ENCODE measurements at places on chromosomes 1 and 21. TPM values are rescaled to one million over a fixed set of nuclear protein-coding genes. Genes with fewer than 3 reads are reported as not detected.

Gene ORC1
- total RNA-seq, result 0.08 TPM

Gene TSEN15
- total RNA-seq, result 25.8 TPM

Gene GPR61
- total RNA-seq, result 0.11 TPM

DNA sequence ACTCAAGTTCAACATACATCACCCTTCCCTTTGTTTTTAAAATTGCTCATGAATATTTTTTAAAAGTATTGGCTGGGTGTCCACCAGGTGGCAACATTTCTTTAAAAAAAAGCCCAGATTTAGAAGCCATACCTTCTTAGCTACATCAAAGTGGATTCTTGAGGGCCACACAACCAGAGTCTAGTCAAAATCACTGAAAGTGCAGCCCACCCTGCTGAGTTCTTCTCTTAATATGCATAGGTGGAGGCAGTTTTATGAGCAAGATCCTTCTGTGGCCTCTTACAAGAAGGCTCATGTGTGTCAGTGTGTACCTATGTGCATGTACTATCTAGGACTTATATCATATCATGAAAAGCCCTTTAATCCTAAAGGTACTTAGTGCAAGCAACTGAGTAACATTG lies 16.9 kb upstream of the GNG12 start:
- no peak for DNase-seq

- DNase-seq, result peak; percentile 61
Measured at GRCh38 chr1:227887697-227888403, 59.9 kb downstream of the WNT9A start.

DNA sequence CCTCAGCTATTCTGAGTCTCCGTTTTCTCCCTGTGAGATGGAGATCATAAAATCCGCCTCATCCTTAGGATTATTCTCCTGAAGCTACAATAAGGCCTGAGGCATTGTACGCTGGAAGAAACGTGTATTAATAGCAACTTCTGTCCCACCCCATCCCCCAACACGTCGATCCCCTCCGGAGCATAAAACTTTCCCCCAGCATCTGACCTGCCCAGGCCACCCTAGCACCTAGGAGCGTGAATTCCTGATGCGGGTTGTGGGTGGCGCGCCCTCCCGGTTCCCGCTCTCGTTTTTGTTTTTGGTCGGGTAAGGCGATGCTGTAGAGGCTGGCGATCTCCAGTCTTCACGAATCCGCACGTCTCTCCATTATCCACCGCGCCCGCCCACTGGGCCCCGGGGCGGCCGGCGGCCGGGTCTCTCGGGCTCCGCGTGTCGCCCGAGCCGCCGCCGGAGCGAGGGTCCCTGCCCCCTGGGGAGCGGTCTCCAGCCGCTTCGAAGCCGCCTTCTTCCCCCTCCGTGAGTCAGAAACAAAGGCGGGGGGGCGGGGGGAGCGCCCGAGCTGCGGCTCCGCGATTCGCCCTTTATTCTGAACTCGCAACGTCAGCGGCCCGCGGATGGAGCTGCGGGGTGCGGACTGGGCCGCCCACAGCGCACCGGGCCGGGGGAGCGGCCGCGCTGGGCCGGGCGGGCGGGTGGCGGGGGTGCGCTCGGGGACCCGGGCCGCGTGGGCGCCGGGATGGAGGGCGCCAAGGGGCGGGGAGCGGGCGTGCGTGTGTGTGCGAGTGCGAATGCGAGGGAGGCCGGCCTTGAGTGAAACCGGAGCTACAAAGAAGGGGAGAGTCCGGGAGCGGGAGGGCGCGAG lies at the start of gene PLEKHO1:
Gene PLEKHO1, plus strand, starts transcription at position 646 of the 862 bp plus-strand sequence. CDS start 342 bp downstream, outside the sequence.
- DNase-seq, result peak; percentile 85

DNA sequence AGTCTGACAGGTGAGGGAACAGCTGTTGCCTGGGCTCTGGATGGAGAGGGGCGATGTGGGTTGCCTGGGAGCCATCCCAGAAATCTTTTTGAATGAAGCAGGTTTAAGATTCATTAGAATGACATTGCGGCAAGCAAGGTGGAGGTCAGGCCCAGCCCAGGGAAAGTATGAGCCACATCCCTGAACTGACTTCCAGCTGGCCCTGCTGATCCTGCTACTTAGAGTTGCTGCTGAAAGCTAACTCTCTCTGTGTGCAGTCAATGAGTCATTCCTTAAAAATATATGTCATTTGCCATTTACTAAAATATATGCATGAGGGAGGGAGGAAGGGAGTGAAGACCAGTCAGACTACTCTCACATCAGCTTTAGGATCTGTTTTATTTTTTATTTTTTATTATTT lies 54.3 kb upstream of the RAB3GAP2 start:
- DNase-seq, result no peak

GRCh38 chr1:96772349-96772748 lies 50.8 kb downstream of the PTBP2 start:
- no peak for DNase-seq

- DNase-seq, result no peak
Measured at GRCh38 chr1:60705026-60705425, 377.3 kb upstream of the NFIA start.

DNA sequence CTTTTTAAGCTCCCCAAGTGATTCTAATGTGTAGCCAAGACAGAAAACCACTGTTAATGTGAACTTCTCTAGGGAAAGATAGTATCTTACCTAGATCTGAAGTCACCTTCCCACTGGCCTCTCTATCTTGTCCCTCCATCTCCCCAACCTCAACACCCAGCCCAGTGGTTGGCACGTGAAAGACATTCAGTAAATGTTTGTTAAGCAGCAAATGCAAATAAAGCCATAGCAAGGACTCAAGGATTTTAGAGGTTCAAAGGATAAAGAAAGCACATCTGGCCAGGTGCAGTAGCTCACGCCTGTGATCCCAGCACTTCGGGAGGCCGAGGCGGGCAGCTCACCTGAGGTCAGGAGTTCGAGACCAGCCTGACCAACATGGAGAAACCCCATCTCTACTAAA lies 9.8 kb downstream of the CLCC1 start:
- DNase-seq, result no peak

- DNase-seq, result no peak
Measured at GRCh38 chr1:183021405-183022201, 1.6 kb upstream of the LAMC1 start.

DNA sequence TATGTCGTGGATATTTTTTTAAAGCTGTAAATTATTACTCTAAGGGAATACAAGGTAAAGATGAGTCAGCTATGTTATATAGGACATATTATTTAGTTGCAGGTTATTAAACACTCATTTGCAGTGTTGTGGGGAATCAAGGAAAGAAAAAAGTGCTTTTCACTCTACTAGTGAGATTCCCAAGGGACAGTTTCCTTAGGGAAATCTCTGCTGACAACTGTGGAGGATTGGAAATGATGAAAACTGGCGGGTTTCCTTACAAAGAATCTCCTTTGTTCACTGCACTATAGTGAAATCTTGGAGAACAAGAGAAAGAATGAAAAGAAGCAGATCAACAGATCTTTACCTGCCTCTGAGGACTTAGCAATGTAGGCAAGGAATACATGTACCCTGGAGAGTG lies 24.5 kb upstream of the TRIM45 start:
- no peak for DNase-seq

GRCh38 chr1:93689521-93690223 lies 8.0 kb upstream of the BCAR3 start:
- DNase-seq, result no peak

- peak; percentile 60 for DNase-seq
Measured at GRCh38 chr1:31760471-31761470, 3.4 kb downstream of the ADGRB2 start.

DNA sequence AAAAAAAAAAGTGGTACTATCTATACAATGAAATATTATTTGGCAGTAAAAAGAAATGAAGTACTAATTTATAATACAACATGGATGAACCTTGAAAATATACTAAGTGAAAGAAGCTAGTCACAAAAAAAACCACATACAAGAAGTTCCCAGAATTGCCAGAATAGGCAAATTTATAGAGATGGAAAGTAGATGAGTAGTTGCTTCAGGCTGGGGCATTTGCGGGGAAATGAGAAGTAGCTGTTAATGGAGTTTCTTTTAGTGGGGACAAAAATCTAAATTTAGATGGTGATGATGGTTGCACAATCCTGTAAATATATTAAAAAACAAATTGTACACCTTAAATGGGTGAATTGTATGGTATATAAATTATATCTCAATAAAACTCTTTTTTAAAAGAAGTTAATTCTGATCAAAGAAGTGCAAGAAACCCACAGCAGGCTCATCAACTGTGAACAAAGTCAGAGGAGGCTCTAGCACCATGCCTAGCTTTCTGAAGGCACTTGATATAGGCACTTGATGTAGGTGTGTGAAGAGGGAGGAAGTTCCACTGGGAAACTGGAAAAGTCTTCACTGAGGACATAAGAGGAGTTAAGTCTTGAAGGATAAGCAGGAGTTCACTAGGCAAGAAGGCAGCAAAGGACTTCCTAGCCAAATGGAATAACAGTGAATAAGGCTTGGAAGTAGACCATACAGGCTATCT lies 52.5 kb downstream of the DMAP1 start:
- DNase-seq, result no peak

- DNase-seq, result no peak
Measured at GRCh38 chr21:14739590-14739989, 193.5 kb upstream of the SAMSN1 start.

DNA sequence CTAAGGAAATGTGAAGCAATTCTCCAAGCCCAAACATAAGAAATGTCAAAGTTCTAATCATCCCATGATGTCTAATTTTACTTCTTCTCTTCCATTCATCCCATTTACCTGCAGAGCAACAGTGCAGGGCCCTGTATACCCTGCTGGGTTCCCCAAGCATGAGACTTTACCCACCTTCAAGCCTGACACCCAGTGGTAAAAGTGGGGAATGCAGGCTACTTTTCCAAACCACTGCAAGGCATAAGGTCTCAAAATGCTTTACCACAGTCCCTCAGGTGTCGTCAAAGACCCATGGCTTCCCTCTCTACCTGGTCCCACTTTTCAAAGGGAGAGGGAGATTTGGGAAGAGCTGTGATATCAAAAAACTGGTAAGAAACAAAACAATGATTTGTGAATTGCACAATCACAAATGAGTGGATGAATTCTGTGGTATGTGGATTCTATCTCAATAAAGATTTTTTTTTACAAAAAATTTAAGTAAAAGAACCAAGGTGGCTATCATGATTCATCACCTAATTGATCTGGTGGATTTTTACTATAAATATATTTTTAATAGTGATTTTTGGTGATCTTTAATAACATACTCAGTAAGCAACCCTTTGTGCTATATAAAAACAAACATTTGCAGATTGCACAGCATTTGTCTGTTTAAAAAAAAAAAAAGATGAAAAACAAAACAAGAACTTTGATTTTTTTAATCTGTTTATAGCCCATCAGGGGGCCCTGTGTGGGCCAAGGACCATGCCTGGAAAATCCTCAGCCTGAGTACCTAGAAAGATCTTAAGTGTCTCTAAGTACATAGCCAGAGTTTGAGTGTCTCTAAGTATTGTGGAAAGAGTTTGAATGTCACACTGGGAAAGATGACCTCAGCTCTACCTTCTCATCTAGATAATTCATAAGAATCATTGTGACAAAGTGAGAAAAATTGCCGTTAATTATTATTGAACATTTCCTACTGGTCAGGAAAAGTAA lies 73.1 kb upstream of the GJB5 start:
- DNase-seq, result peak; percentile 23

DNA sequence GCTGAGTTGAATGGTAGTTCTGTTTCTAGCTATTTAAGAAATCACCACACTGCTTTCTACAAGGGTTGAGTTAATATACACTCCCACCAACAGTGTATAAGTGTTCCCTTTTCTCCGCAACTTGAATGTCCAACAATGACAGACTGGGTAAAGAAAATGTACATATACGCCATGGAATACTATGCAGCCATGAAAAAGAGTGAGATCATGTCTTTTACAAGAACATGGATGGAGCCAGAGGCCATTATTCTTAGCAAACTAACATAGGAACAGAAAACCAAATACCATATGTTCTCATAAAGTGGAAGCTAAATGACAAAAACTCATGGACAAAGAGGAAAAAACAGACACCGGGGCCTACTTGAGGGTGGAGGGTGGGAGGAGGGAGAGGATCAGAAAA lies 14.8 kb upstream of the TTLL7 start:
- no peak for DNase-seq

- no peak for DNase-seq
Measured at GRCh38 chr1:75986478-75986877, 54.3 kb upstream of the ASB17 start.

DNA sequence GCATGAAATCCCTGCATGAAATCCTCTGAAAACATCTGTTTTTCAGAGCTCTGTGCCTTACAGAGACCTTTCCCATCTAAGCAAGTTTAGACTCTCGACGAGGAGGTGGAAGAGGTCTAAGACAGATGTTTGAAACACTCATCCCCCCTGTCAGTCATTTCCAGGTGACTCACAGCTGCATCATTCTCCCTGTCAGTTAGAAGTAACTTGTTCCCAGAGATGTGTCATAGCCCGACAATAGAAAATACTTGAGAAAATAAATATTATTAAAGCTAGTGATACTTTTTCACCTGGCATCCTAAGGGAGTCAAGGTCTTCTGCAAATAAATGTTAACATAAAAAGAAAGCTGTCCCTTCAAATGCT lies 41.6 kb upstream of the SEC16B start:
- DNase-seq, result no peak

Measured in heart right ventricle (tissue), 16 donors.